ENCODE measurements at places on chromosomes 4 and X.
A peak's percentile ranks its signal among the peaks of the same experiment; 100 is the strongest.

GRCh38 chr4:3816983-3817960, 51.1 kb downstream of the ADRA2C start:
- no peak for DNase-seq

- DNase-seq, result peak; percentile 10
These were observed 670.5 kb downstream of the GABRG1 start for GRCh38 chr4:45453258-45453853.

- no peak for DNase-seq
These were observed 76.7 kb downstream of the FNIP2 start for GRCh38 chr4:158845311-158846041.

DNA sequence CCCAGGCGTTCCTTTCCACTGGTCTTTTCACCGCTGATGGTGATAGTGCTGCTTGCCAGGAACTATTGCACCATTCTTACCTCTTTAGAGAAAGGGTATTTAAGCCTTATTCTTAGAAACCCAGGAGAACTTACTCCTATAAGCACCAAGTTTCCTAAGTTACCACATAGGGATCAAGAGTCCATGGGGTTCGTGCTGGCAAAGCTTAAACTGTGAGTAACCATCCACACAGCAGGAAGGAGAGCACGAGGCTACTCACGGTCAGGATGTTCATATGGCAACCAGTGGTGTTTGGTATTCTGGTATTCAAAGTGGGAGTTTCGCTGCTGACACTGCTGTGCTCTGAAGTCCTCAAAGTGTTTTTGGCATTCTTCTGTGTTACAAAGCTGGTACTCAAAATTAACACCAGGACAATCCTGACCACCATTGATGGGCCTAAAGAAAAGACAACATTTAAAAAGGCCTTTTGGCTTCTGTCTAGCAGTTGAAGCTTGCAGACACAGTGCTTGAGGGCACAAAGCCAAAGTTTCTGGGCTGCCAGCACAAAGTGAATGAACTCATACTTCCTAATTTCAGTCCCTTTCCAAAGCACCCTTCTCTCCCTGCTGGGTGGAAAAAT, 256.9 kb downstream of the ADAMTS3 start:
- DNase-seq, result peak; percentile 1

GRCh38 chrX:132127743-132128142, at the start of gene FRMD7:
FRMD7 (minus strand) TSS chrX:132128020; CDS start chrX:132127844, 176 bp downstream.
- DNase-seq, result no peak

DNA sequence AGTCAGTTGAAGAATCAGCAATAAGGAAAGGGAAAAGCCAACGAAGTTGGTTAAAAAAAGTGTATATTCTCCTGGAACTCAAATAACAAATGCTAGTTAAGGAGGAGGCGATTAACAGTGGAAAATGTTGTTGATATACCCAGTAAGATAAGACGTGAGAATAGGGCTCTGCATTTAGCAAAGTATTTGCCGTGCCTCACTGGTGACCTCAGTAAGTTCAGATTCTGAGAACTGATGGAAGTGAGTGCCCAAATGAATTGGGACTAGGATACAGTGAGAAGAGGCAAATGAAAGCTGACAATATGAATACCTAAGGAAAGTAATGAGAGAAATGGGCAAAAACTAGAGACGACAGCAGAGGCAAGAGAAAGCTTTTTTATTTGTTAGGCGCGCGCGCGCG, 3.5 kb downstream of the TECRL start:
- no peak for DNase-seq

DNA sequence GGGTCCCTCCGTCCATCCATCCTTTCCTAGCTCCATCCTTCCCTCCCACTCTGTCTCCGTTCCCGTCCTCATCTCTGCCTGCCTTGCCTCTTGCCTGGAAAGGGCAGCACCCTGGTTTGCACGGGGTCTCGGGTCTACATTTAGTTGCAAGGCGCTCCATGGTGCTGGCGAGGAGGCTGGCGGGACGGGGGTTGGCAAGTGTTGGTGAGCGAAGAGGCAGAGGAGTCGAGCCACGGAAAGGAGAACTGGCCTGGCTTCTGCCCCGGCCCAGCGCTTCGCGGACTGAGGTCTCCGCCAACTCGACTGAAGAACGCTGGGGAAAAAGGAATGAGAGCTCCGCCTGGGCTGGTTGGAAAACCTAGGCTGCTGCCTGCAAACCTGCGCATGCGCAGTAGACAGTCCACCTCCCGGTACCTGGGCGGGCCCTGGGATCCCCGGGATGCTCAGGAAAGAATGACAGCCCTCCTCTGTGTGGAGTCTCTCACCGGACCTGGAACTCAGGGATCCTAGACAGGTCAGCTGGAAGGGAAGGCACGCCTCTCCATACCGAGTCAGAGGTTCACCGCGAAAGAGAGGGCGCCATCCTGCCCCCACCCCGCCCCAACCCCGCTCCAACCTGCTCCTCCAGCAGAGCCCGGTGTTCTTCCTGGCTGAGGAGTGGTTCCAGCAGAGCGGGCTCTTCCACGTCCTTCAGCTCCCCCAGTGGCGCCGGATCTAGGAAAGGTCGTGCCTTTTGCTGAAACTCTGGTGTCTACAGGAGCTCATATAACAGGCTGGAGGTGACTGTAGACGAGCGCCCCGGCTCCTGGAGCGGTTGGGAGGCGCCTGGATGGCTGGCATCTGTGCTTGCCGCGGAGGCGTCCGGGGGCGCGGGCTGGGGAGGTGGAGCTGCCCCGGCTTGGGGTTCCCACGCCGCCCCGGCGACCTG, 6.0 kb downstream of the FRG2 start:
- no peak for DNase-seq

DNA sequence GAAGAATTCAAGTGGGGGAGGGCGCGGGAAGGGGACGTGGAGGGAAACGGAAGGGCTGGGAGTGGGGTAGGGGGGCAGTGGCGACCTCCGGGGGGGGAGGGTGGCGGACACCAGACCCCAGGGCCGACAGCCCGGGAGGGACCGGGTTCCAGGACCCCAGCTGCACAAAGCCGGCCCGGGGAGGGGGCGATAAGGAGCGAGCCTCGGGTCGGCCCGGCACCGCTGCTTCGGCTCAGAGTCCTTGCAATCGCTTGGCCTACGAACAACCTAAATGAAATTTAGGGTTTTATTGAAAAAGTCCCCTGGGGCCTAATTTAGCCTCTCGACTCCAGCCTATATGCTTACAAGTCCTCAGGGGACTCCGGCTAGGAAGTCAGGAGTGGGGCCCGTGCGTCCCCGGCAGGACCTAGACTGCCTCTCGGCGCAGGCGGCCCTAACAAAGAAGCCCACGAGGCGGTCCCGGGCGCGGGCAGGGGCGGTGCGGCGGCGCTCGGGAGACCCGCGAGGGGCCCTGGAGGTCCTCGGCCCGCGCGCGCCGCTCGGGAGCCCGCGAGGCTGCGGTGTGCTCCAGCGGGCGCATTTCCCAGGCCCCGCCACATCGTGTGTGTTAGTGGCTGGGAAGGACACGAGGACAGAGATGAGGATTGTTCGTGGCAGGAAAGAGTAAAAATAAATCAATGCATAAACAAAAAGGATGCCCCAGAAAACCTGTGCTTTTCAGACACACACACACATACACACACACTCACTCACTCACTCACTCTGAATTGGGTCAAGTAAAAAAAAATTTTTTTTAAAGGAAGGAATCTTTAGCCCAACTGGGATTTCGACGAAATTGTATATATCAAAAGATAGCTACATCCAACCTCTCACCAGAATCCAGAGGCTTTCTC, 70.0 kb downstream of the MGST2 start:
- no peak for DNase-seq

DNA sequence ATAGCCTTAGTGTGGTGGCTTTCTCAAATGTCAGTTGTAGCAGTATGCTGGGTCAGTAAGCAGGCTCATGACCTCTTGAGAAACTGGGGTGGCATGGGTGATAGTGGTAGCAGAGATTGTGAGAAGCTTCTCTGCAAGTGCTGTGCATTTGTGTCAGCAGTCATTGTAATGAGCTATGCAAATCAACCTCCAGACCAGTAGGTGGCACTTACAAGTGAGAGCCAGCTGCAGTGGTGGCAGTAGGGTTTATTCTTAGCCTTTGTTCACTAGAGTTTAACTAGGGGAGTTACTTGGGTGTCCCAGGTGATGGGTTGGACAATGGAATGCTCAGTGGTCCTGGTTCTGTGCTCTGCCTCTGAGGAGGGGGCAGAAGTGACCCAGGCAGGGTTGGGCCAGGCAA, 818.7 kb downstream of the PCDH7 start:
- DNase-seq, result no peak

GRCh38 chr4:103074744-103075434, 1.7 kb downstream of the SLC9B2 start:
- DNase-seq, result no peak

DNA sequence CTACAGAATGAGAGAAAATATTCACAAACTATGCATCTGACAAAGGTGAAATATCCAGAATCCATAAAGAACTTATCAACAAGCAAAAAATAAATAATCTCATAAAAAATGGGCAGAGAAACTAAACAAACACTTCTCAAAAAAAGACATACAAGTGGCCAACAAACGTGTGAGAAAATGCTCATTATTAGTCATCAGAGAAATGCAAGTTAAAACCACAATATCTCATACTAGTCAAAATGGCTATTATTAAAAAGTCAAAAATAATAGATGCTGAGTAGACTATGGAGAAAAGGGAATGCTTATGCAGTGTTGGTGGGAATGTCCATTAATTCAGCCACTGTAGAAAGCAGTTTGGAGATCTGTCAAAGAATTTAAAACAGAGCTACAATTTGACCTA, 533.3 kb downstream of the TMA16 start:
- no peak for DNase-seq

DNA sequence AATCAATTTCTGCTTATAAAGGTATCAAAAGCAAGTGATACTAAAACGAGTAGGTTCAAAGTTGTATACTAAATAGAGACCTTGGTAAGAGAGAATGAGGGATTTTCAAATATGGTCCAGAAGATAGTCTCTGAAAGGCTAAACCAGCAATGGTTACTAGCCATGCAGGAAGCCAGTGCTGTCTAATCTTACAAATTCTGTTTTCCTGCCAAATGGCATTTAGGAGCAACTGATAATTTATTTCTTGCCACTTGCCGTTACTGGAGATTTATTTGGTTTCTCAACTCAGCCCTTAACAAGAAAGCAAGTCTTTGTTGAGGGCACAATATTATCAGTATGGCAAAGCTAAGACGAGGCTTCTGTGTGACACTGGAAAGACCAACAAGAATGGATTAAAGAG, 47.2 kb downstream of the MAP7D3 start:
- DNase-seq, result no peak

DNA sequence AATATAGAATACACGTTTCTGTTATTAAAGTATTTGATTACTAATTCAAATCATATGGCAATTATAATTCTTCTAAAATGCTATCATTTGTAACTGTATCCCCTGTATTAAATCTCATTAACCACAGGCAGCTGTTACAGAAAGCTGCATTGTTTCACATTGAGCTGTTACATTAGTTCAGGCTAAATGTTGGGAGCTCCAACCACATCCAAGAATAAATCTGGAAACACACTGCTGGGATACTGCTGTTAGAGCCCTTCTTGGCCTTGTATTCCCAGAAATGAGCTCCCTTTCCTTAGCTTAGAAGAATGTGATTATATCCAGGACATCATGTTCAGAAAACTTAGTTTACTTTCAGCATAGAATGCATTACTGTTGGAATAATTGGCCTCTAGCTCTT, 48.2 kb downstream of the GUCY1B1 start:
- DNase-seq, result no peak

All from H54 (cell line).